Stimulated activated CD4-positive, alpha-beta T cell treated with anti-CD3 and anti-CD28 coated beads, Interleukin-1b, Interleukin-23, amount 100 ng/mL, for 4 hours (primary cell): ENCODE measurements at places on chromosomes 6 and 20.

DNA sequence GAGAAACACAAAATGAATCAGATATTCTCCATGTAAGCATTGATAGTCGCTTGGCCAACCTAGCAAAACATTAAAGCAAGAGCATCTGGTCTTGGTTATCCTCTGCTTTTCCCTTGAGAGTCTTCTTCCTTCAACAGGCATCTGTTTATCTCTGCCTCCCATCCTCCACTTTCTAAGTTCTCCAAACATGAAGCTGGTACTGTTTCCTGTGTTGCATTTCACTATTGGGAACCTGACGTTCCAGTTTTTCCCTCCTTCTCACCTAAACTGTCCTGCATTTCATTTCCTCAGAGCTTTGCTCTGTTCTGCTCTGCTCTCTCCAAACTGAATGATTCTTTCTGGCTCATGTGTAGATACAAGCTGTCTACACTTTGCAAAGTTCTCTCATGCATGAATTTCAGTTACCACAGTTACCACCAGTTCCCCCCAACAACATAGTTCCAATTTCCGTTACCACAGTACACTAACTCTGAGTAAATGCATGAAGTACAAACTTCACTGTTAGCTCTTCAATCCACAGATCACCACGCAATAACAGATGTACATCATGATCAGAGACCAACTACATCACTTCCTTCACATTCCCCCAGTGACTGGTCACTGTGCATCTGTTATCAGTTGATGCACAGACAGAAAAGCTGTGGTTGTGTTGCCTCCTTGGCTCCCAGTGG lies 86.7 kb upstream of the F13A1 start:
- DNase-seq: no peak

GRCh38 chr6:22113026-22113766 lies 183.6 kb downstream of the PRL start:
- DNase-seq: no peak

DNA sequence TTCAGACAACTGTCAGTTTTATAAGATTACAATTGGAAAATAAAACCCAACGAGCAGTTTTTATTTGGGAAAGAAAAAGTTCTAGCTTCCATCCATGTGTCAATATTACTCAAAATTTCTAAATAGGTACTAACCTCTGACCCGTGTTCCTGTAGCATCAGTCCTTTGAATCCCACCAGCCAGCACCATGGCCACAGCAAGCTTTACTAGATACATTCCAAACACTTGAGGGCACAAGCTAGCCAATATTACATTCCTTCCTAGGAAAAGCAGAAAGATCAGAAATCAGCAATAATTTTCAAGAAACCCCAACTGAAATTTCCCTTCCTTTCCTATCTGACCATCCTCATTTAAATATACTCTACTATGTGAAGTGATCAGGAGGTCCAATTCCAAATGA lies 19.2 kb downstream of the ASF1A start:
- no peak for DNase-seq

DNA sequence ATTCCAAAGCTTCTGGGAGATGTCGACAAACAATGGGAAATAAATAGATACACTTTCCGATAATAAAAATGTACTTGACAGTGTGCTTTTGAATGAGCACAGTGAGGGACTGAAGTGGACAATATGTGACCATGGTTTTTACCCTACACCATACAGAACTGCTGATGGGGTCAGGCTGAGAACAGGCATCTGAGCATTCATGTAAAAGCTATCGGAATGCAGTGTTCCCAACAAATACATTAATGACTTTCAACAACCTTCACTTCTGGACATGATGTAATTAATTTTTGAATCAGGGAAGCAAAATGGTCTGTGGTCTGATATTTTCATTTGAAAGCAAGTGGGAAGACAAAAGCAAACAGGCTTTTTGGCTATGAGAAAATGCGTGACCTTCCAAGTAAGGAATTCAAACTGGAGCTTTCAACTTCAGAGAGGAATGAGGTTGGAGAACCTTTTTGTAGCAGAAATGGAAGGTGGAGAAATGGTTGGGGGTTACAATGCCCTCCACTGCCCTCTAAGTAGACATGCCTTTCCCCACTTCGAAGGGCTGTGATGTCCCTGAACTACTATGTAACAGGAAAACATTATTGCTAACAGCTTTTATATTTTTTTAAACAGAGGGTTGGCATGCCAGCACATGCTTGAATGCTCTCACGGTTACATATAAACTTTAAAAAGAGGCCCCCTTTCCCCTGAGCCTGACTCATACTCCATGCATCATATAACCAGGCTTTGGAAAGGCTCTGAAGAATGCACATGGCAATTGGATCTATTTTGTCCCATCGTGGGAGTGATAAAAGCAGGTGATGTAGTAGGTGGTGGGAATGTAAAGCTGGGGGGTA lies 203.5 kb upstream of the CITED2 start:
- DNase-seq: no peak

DNA sequence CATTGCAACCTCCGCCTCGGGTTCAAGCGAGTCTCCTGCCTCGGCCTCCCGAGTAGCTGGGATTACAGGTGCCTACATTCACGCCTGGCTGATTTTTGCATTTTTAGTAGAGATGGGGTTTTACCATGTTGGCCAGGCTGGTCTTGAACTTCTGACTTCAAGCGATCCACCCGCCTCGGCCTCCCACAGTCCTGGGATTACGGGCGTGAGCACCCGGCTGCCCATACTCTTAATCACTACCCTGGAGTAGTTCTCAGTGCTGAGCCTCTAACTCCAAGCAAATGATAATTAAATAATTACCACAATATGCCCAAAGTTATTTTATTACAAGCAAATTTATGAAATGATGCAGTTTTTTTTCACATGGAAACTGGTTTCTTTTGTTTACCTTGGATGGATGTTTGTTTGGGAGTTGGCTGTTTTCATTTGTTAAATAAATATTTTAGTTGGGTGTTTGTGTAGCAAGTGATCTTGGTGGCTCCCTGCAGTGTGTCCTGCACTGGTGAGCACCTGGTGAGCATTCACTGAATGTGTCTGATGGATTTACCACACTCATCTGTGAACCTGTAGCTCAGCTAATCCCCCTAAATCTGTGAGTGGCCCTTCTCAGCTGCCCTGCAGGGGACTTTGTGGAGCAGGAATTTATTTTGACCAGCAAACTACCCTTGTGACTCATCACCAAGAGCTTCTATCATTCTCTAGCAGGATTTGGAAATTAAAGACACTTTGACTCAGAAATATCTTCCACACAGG lies 36.9 kb downstream of the UTRN start:
- DNase-seq: no peak

GRCh38 chr6:11236076-11236750 lies 3.7 kb upstream of the NEDD9 start:
- DNase-seq: no peak

- no peak for DNase-seq
Measured at GRCh38 chr20:13228771-13229170, 7.7 kb downstream of the ISM1 start.
